ENCODE measurements at places on chromosomes 11 and 22.

DNA sequence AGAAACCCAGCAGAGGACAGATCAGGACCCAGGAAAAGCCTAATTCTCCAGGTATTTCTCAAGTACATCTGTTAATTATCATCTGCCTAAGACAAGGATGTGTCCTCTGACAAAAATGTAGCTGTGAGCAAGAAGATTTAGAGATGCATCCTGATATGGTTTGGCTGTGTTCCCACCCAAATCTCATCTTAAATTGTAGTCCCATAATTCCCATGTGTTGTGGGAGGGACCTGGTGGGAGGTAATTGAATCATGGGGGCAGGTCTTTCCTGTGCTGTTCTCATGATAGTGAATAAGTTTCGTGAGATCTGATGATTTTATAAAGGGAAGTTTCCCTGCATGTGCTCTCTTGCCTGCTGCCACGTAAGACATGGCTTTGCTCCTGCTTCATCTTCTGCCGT, 381.8 kb downstream of the BUD13 start:
- no peak for DNase-seq

GRCh38 chr11:35247428-35247827, 108.5 kb downstream of the CD44 start:
- no peak for DNase-seq

DNA sequence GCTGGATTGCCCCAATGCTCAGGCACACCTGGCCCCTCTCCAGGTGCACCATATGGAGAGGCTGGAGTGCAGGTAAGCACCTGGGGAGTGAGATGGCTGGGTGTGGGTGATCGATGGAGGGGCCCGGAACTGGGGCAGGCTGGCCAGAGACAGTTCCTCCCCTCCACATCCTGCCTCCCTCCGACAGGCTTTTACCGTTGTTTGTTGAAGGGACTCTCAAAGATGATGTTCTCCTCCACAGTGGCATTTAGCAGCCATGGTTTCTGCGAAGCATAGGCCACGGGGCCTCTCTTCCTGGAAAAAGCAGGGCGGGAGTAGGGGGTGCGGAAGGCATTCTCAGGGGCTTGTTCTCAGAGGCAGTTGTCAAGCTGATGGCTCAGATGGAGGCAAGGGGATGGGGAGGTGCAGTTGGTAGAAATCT, 25.9 kb upstream of the KCNJ11 start:
- no peak for DNase-seq

- DNase-seq = no peak
Measured at GRCh38 chr11:47887910-47888569, 39.9 kb upstream of the NUP160 start.

GRCh38 chr11:65274735-65275682, 13.2 kb downstream of the POLA2 start:
- DNase-seq = peak; percentile 68

- DNase-seq = peak; percentile 27
Measured at GRCh38 chr11:3049430-3050243, 7.6 kb downstream of the CARS1 start.

GRCh38 chr11:33656768-33657167, 43.9 kb downstream of the C11orf91 start:
- no peak for DNase-seq

- peak; percentile 51 for DNase-seq
Measured at GRCh38 chr11:1345737-1346513, 36.5 kb upstream of the TOLLIP start.

GRCh38 chr11:128345316-128345715, 242.0 kb downstream of the ETS1 start:
- peak; percentile 10 for DNase-seq

DNA sequence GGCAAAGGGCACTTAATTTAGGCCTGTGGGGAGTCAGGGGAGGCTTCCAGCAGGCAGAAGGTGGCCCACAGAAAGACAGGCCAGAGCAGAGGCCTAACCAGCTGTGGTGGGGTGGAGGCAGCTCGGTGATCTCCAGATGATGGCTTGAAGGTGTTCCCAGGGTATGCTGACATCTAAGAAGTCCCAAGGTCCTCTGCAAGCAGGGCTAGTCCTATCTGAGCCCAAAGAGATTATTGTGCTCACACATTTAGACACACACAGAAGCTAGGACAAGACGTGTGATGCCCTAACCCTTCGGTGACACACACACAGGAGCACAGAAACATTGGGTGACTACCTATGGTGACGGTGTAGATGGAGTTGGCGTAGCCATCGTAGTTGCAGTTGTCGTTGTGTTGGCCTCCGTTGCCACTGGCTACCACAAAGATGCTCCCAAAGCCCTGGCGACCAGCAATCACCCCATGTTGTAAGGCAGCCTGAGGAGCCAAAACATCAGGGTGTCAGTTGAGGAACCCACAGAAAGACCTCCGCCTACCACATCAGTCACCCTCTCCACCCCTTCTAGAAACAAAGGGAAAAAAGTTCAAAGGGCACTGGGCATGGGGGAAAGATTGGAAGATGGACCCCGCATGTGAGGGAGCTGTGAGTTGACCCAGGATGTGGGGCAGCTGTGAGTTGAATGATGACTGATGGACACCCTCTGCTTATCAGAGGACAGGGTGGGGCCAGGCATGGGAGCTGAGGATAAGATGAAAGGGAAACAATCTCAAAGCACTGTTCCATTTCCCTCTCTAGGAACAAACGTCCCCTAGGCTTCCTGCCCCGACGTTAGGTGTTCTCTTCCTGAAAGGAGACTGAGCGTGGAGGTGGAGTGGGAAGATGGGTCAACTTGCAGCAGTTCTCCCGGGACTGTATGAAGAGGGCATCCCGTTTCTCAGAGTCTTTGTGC, 7.9 kb downstream of the PCSK7 start:
- no peak for DNase-seq

DNA sequence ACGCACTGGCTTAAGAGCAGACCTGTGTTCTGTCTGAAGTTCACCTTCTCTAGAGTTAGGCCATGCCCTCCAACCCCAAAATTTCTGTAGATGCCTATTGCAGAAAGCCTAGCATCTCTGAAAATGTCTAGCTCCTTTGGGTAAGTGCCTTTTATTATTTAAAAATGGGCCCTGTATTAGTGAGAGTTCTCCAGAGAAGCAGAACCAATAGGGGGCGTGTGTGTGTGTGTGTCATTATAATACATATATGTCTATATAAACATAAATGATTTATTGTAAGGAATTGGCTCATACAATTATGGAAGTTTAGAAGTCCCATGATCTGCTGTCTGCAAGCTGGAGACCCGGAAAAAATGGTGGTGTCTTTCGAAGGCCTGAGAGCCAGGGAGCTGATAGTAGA, 144.7 kb downstream of the TTC17 start:
- no peak for DNase-seq

DNA sequence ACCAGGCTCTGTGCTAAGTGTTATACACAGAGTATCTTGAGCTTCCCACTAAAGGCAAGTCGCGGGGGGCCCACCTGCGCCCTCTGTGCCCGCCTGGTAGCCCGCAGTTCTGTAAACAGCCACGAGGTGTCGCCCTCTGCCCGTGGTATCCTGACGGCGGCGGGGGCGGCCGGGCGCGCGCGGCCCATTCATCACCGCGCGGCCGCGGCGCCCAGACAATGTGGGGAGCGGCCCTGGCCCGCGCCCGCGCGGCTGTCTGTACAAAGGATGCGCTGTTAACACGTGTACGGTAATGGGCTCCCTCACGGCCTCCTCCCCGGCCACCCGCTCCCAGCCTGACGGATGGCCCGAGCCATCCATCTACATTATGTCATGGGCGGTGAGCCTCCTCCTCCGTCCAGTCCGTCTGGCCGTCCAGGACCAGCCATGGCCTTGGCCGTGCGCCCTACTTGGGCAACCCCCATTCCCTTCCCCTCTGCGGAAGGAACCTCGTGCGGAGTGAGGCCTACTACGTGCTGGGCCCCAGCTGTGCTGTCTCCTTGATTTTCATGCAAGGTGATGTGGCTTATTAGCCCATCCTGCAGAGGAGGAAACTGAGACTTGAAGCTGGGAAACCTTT, 99.4 kb downstream of the MIAT start:
- DNase-seq = peak; percentile 60

DNA sequence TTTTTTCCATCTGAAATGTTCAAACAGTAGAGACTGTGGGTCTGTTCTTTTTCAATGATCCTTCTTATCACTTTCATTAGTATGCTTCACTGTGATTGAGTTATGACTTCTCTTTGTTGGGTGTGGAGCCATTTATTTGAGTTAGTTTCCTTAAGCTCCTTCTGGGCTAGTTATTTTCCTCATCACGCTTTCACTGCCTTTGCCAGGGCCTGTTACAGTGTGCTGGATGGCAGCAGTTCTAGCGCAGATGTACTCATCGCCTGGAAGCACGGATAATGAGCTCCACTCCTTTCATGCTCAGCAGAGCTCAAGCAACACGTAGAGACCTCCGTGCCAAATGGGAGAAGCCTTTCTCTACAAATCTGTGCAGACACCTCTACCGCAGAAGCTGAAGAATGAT, 7.0 kb upstream of the ARHGAP42 start:
- DNase-seq = no peak

GRCh38 chr11:14202251-14203196, 156.5 kb downstream of the RRAS2 start:
- no peak for DNase-seq

- peak; percentile 28 for DNase-seq
Measured at GRCh38 chr22:19933341-19934241, 8.0 kb upstream of the COMT start.

DNA sequence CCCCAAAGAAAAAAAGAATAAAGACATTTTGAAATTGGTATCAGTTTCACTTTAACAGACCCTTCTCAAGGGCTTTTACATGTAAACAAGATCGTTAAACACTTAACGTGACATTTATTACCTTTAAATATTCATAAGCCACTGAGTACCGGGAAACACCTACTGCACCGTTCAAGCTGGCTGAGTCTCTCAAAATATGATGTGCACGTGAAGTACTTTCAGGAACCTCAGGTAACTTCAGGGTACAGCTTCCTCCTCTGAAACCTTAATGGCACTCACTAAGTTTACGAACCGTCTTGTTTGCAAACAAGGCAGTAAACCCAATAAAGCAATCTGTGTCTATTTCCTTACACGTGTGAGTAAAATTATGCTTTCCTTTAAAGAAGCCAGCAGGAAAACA, 105.5 kb upstream of the TENM4 start:
- no peak for DNase-seq

GRCh38 chr11:63042596-63042995, 27.0 kb upstream of the SLC22A8 start:
- no peak for DNase-seq

- DNase-seq = no peak
Measured at GRCh38 chr11:26048271-26048670, 283.7 kb upstream of the ANO3 start.

DNA sequence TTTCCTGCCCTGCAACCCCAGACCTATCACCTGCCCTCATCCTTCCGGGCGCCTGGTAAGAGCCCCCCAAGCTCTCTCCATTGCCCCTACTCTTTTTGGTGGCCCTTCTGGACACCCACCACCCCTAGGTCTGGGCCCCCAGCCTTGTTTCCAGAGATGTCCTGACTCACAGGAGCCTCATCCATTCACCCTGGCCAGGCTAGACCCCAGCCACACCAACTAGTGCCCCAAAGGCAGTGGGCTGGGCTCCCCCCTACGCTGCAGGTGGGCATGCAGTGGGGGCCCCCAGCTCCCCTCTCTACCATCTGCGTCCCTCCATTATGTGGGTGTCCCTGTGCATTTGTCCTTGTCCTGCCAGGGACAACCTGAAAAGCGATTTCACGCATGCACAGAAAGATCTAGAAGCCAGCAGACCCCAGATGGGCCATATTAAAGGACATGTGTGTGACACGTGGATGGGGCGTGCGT, 1.4 kb downstream of the MRGPRF start:
- no peak for DNase-seq

- DNase-seq = peak; percentile 47
Measured at GRCh38 chr11:116217006-116217405, 555.8 kb downstream of the BUD13 start.

DNA sequence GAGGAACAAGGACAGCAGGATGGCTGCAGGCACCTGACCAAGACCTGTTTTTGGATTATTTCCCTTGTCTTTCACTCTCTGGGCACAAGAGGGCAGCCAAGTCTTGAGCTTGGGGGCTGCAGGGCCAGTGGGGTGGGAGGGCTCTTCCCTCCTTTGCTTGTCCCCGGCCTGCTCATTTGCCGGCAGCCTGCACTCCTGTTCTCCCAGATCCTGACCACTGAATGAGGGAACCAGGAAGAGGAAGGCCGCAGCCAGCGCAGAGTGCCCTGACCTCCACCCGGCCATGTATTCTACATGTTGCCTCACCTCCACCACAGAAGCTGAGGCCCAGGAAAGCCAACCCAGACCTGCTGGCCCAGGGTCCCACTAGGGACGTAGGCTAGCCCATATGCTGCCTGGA, 15.5 kb upstream of the NNMT start:
- peak; percentile 66 for DNase-seq

DNA sequence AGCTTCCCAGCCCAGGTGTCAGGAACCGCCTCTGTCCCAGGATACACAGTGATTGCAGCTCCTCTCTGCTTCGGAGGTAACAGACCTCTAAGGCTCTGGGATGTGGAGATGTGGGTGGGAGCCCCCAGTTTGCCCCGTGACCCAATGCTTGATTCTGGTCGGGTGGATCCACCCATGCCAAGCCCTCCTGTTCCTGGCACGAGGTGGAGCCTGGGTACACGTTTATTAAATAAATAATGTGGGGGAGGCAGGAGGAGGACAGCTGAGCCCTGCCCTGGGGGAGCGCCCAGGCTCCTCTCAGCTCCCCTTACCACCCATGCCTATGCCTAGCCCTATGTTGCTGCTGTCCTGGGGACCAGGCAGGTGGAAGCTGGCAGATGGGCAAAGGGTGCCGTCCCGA, 16.0 kb downstream of the ARHGEF17 start:
- DNase-seq = no peak

Measured in common myeloid progenitor, CD34-positive (primary cell).